ENCODE measurements at places on chromosomes 2 and 18.

DNA sequence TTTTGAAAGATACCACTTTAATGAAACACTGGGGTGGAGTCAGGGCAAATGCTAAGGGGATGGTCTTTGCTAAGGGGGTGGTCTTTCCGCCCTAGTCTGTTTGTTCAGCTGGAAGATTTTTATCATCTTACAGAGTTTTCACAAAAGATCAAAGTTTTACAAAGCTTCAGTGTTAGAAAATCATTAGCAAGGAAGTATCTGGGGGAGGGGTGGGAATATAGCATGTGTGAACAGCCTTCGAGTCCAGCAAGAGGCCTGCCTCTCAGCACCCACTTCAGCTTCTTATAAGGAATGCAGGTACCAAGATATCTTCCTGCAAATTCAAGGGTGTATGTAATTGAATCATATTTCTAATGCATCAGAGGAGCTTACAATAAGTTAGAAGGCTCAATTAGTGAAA, 112.9 kb downstream of the RAPGEF4 start:
- DNase-seq = no peak

GRCh38 chr2:114170070-114170469, 272.4 kb upstream of the DPP10 start:
- DNase-seq = no peak

GRCh38 chr2:205270689-205271088, 411.6 kb upstream of the NRP2 start:
- DNase-seq = no peak

DNA sequence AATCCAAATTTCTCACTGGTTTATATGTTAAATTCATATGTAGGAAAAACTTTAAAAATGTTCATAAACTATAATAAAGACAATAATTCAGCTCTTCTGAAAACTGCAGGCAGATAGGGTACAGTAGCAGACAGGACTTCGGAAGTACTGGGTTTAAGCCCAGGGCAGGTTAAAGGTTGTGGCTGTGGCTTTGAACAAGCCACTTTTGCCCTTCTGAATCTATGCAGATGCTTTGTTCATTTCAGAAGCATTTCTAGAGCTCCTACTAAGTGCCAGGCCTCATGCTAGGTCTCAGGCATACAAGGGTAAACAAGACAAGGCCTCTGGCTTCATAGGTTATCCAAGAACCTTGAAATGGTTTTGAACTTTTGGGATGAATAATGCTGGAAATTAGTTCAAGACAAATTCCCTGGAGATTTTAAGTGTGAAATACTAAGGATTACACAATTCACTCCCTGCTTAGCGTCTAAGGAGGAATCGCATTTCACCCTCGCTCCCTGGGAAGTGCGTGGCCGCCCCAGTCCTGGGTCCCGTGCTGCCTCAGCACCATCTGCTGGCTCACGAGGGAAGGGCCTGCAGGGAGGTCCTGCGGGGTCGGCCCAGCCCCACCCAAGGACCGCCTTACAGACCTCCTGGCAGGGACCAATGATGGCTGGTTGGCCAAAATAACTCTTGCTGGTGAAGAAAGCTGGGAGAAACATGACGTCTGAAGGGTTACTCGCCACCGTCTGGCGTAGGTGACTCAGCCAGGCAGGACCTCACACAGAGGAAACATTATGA, 67.7 kb upstream of the L3MBTL4 start:
- no peak for DNase-seq

DNA sequence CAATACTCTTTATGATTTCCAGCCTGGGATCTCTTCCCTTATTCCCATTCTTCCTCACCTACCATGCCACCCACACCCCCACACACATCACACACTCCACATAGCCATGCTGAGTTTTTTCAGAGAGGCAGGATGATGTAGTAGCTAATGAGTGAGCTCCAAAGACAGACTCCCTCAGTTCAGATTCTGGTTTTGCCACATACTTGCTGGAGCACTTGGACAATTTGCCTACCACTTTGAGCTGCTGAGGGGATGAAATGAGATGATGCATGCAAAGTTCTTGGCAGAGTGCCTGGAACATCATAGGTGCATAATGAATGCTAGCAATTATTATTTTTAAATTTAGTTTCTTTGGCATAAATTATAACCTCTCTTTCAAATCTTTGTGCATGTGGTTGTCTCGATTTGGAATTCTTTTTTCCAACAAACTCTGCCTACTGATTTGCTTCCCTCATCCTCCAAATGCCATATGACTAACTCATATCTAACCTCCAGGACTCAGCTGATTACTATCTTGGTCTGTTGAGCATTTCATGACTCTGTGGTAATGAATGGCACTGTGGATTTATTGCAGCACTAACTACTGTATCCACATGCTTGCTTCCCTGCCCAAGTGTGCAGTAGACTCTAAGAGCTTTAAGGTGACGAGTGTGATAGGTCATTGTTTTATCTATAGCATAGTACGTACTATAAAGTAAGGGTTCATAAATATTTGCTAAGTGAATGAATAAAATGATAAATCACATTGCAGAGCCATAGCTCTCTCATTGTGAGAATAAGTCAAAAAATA, 99.1 kb downstream of the TACR1 start:
- no peak for DNase-seq

- DNase-seq = no peak
Observed at GRCh38 chr2:229815342-229815741, 101.0 kb upstream of the DNER start.

GRCh38 chr2:10634495-10634894, 55.3 kb downstream of the NOL10 start:
- DNase-seq = no peak

Data from stimulated activated CD4-positive, alpha-beta T cell treated with anti-CD3 and anti-CD28 coated beads, Interleukin-1b, Interleukin-23, amount 100 ng/mL, for 24 hours (primary cell).